RPMI7951 (cell line): ENCODE measurements at places on chromosomes 6 and 20. TPM values are rescaled to one million over a fixed set of nuclear protein-coding genes. Genes with fewer than 3 reads are reported as not detected.

DNA sequence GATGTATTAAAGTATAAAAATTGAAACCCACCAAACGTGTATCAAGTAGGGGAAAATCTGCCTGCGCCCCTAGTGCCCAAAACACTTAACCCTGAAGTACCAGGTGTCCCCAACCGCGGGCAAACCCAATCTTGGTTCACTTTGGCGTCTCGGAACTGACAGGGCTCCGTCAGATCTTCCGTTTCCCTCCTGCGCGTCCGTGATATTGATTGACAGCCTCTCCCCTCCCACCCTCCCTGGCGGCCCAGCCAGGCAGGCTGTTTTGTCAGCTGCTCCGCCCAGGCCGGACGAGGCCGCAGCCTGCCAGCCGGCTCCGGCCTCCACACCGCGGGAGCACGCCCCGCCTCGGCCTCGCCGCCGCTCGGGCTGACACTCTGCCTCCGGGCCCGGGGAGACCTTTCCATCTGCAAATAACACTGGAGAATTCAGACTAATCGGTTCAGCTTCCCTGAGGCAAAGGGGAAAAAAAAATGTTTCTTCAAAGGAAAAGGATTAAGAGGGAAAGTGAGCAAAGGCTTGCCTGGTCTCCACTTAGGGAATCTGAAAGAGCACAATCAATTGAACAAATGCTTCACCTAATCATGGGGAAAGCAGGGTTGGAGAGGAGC is 234.9 kb upstream of the MCHR2 start:
- peak; percentile 85 for DNase-seq

- DNase-seq: no peak
Measured at GRCh38 chr6:37934276-37934675, 114.7 kb downstream of the ZFAND3 start.

- no peak for DNase-seq
Measured at GRCh38 chr6:109014606-109015005, 80.0 kb downstream of the SESN1 start.

GRCh38 chr6:166526937-166527336 is 59.5 kb downstream of the RAMACL start:
- DNase-seq: no peak

- peak; percentile 75 for DNase-seq
Measured at GRCh38 chr6:40957616-40958492, 81.2 kb downstream of the UNC5CL start.

DNA sequence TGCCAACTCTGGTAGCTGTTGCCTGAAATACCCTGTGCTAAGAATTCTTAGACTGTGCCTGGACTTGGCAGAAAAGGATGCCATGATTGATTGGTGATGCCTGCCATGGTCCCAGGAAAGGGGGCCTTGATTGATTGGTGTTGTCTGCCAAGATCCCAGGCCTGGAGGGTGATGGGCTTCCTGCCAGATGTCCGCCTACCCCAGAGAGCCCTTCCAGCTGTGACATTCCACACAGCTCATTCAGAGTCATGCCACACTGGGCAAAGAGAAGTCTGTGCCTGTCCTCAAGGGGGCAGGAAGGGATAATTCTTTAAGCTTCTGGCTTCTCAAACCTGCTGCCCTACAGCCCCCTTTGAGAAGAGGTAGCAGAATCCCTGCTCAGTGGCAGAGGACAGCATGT is 24.6 kb downstream of the RIMS4 start:
- DNase-seq: peak; percentile 35

- DNase-seq: peak; percentile 47
Measured at GRCh38 chr6:44649365-44650025, 262.0 kb downstream of the CDC5L start.

DNA sequence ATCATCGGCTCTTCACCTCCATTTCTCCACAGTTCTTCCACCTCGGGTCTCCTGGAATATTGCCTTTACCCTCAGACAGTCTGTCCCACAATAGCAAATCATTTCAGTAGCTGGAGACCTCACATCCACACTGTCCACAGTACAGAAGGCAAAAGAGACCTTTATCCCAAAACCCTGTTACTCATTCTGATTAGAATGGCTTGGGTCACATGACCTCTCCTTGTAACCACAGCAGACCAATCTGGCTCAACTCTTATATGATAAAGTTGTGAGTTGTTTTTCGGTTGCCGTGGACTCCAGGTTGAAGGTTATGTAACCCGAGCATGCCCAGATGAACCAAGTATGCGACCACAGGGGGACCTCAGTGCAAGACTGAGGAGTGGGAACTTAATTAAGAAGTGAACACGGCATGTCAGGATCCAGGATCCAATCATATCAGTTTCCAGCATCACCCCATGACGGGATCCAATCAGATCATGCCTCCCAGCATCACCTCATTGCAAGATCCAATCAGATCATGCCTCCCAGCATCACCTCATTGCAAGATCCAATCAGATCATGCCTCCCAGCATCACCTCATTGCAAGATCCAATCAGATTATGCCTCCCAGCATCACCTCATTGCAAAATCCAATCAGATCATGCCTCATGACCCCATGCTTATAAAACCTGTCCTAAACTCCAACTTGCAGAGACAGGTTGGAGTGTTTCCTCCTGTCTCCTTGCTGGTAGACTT is 68.7 kb downstream of the LY86 start:
- no peak for DNase-seq

DNA sequence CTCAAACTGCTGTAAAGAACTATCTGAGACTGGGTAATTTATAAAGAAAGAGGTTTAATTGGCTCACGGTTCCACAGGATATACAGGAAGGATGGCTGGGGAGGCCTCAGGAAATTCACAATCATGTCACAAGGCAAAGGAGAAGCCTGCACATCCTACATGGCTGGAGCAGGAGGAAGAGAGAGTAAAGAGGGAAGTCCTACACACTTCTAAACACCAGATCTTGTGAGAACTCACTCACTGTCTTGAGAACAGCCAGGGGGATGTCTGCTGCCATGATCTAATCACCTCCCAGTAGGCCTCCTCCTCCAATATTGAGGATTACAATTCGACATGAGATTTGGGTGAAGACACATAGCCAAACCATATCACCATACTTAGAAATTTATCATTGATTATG is 1307.0 kb upstream of the GJE1 start:
- DNase-seq: no peak

- no peak for DNase-seq
Measured at GRCh38 chr6:38518511-38519304, 121.0 kb downstream of the BTBD9 start.

DNA sequence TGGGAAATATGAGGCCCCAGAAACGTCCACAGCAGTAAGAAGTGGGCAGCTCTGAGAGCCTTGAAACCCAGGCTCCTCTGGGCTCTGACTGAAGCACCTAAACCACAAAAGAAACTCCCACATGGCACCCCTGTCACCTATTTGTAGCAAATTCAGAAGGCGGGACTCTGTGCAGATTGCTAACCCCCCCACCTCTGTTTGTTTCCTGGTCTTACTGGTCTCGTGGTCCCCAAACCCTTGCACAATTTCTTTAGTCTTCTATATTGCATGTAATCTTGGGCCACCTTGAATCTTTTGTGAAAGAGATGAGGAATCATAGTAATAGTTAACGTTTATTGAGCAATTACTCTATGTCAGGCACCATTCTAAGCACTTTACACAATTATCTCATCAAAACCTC is 154.3 kb downstream of the PREX1 start:
- no peak for DNase-seq

GRCh38 chr6:166257911-166258318 is 50.3 kb downstream of the PRR18 start:
- DNase-seq: no peak

DNA sequence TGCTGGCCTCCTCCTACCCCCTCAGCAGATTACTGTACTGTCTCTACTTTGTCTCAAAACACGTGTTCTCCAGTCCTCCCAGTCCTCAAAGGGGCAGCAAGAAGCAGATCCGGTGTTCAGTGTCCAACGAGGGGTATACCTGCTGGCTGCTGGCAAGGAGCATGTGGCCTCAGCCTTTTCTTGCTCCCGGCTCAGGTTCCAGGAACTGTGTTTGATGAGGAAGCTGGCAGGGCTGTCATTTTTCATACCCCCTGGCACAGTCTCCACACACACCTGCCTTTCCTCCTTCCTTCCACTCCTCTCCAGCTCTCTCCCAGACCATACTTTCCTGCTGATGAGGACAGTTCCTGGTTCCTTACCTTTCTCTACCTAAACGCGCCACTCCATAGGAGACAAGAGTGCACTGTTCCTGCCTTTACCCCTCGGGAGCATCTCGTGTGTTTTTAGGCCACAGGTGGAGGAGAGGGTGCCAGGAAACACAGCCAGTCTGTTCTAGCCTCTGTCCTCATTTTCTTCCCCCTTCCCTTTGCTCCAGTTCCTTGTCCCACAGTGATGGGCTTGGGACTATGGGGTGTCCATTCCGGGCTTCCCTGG is 77.2 kb downstream of the SSR1 start:
- DNase-seq: no peak

GRCh38 chr6:127966616-127967015 is 65.8 kb upstream of the THEMIS start:
- DNase-seq: no peak

GRCh38 chr20:48786951-48787705 is 40.7 kb downstream of the PREX1 start:
- no peak for DNase-seq

DNA sequence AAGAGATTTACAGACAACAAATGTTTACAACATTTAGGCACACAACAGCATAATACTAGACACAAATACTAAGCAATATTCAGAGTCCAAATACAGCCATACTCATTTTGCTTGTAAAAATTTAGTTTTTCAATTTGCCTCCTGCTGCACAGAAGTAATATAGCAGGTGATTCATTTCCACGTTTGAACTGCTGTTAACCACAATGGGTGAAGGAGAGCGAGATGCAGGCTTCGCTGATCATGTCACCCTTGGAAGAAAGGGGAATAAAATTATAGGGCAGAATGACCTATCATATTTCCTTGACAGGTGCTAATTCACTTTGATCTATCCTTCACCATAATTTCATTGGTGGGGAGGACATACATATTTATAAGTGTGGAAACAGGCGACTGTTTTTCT is 643.8 kb upstream of the AGPAT4 start:
- no peak for DNase-seq

DNA sequence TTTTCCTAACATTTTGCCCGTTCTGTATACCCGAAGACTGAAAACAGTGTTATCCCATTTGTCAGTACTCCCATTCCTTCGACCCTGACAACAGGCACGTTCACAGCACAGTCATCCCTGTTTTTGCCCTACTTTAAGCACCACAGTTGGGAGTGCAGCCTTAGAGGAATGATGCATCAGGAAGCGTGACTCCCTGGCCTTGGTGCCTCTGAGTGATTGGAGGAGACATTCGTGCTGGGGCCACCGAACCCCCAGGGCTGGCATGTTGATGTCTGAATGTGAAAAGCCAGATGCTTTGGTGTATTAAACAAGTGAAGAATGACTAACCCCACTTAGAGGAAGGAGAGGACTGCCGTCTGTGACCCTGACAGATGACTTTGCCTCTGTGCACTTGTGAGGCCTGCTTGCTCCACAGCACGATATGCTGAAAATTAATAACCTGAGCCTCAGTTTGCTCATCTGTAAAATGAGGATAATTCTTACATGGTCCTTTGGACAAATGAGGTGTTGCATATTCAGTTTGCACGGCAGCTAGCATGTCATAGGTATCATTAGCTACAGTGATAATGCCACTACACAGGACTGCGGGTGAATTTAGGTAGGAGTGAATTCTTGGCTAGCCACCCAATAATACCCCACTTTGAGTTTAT is 36.0 kb downstream of the STK35 start:
- peak; percentile 96 for DNase-seq

- DNase-seq: peak; percentile 99
Measured at GRCh38 chr20:24773751-24774201, 175.3 kb upstream of the CST7 start.

DNA sequence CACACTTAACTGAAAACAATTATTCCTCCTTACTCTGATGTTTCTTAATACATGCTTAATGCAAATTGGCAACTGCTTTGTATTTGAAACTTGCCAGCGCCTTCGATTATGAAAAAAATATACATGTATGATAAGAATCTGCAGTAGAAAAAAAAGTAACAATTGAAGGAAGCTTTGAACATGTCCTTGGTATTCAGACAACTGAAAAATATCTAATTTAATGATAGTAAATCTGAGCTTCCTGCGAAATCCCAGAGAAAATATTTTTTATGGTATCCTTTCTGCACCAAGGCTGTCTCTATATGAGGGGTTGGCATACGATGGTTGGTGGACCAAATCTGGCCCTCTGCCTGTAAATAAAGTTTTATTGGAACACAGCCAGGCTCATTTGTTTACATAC is 186.2 kb downstream of the HDGFL1 start:
- DNase-seq: no peak

DNA sequence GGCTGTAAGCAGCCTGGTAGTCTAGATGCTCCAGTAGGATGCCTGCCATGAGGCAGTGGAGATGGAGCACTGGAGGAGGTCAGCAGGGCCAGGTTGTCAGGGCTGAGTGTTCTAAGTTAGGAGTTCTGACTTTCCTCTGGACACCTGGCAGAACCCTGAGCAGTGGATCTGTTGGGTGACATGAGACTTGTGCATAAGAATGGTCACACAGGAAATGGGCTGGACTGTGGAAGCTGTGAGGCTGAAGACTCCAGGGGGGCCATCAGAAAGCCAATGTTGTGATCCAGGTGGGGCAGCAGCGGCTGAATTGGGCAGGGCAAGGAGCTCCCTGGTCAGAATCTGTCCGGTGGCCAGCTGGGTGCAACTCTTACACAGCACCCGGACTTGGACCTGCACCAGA is 23.9 kb upstream of the C20orf203 start:
- no peak for DNase-seq

DNA sequence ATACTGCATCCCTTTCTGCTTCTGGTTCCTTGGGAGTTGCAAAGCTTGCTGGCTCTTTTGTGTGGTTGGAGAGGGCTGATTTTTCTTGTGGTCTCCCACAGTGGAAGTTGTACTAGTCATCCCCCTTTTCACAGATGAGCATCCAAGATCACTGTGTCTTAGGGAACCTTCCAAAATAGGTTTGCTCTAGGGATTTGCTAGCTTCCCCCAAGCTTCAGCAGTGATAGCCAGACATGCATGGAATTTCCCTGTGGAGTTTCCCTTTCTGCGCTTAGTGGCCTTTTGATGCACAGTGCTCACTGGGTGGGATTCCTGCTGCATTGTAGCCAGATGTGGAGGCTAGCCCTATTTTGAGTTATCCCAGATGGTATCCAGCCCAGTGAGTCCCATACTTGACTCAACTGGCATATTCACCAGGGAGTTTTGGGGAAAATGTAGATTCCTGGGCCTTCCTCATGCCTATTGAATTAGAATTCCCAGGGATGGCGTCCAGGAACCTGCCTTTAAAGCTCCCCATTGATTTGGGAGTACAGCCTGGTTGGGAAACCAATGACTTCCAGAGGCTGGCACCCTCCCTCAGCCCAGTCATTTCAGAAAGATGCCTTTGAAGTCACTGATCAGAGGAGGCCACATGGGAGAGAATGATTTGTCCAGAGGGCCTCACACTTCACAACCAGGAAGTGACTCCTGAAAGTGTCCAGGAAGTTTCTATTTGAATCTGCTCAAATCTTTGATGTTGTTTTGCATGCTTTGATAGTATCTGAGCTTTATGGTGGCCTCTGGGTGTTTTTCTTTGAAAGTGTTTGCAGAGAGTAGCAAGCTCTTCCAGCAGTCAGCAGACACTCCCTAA is 25.9 kb downstream of the PPARD start:
- peak; percentile 94 for DNase-seq

Gene FAXC
- 1.8 and 4.3 TPM in 2 replicates for total RNA-seq

Gene AVP
- not detected in 2 replicates for total RNA-seq

Gene CEP250
- total RNA-seq: 25.5 and 49.8 TPM in 2 replicates

Gene MACROD2
- total RNA-seq: 0.20 and 0.24 TPM in 2 replicates

Gene ADAM33
- 3.0 and 3.6 TPM in 2 replicates for total RNA-seq

Gene PEX3
- 28.5 and 41.6 TPM in 2 replicates for total RNA-seq

Gene CTAGE9
- total RNA-seq: not detected in 2 replicates

Gene ADTRP
- 0.48 and 0.98 TPM in 2 replicates for total RNA-seq

Gene TREM2
- 0.39 TPM in 1 of 2 replicates, not detected in the other for total RNA-seq

Gene F13A1
- total RNA-seq: not detected in 2 replicates

Gene PLTP
- total RNA-seq: 36.8 and 47.1 TPM in 2 replicates

Gene NKX2-4
- not detected in 2 replicates for total RNA-seq

Gene HDGFL1
- total RNA-seq: not detected in 2 replicates
